ENCODE measurements at places on chromosomes 6 and 20.

DNA sequence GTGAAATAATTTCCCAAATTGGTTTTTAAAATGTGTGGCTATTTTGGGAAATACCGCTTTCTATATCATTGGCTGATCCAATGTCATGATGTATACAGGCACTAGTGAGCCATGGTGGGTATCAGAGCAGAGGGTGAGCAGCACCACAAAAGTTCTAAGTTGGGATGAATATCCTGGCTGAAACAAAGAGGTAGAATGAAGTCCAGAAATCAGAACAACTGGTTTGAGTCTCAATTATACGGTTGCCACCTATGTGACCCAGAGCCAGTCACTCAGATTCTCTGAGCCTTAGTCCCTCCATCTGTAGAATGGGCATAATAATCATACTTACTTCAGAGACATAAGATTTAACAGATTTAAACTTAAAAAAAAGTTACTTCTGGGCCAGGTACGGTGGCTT, 172.3 kb downstream of the ZFP64 start:
- no peak for DNase-seq

- DNase-seq = no peak
These were observed 333.0 kb downstream of the CD83 start for GRCh38 chr6:14450578-14450977.

DNA sequence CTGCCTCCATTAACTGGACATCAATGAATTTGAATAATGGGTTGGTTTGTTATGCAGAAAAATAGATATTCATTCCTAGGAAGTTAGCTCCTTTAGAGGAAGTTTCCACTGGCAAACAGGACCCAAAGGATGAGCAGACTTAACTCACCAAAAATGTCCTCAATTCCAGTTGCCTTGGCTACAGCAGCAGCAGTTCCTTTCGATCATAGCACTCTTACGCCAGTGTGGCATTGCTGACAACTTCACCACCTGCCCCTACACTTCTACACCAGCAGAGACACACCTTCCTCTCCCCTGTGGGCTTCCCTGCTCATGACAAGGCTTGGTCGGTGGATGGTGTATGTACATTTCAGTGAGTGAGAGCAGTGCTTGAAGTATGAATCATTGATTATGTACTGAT, 532.8 kb downstream of the QKI start:
- DNase-seq = no peak

- no peak for DNase-seq
These were observed 14.7 kb upstream of the TAF4 start for GRCh38 chr20:62080249-62080990.

DNA sequence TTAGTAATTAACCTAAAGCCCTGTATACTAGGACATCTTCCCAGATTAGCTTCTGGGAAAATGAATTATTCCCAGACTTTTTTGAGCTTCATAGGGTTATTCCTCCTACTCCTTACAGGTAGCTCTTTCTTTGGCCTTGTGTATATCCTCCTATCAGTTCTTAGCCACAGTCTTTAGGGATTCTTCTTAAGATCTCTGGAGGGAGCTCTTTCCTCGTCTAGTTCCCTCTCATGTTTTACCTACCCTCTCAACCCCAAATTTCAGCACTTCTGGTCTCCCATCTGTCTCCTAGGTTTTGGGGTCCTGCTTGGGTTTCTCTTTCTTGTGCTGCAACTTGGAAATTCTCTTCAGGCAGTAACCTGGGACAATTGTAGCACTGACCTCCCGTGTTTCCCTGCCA, 46.4 kb upstream of the SLC35B3 start:
- DNase-seq = no peak
